ENCODE measurements at places on chromosomes 16 and 17.
A peak's percentile ranks its signal among the peaks of the same experiment; 100 is the strongest.

GRCh38 chr16:11493531-11493929 is 93.2 kb downstream of the LITAF start:
- no peak for DNase-seq

- peak; percentile 55 for DNase-seq
Measured at GRCh38 chr17:39174920-39175694, 9.1 kb upstream of the ARL5C start.

DNA sequence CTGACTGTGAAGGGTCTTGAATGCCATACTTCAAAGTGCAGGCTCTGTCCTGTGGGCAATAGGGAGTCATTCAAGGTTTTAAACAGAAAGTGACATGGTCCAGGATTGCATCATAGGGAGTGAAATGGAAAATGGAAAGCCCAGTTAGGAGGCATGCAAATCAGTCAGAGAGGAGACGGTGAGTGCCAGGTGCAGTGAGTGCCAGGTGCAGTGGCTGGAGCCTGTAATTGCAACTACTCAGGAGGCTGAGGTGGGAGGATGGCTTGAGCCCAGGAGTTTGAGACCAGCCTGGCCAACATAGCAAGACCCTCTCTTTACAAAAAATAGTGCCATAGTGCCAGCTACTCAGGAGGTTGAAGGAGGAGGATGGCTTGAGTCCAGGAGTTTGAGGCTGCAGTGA is 35.2 kb upstream of the SIAH1 start:
- DNase-seq, result no peak

DNA sequence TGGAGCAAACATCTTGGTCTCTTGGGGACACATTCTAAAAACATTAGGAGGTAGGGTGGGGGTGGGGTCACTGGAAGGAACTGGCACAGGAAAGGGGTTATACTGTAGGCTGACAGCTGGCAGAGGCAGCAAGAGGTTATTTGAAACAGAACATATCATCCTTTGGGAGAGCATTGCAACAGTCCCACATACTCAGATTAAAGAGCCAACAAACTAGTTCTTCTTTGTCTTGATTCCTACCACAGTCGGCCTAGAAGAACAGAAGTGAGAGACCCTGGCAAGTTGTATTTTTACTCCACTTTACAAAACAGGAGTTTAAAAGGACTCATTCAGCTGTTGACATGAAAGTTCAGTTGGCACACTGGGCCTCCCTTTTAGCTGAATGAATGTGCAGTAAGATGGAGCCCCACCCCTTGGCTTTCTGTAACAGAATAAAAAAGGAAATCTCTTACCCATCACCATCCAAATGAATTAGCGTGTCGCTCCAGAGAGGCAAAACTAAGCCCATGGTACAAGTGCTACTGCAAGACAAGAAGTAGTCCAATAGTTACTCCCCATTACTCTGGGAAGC is 54.6 kb upstream of the CORO6 start:
- no peak for DNase-seq

- DNase-seq, result peak; percentile 19
Measured at GRCh38 chr16:4693956-4694641, 737 bp downstream of the NUDT16L1 start.

- no peak for DNase-seq
Measured at GRCh38 chr16:14292051-14292825, 221.1 kb downstream of the MRTFB start.

- no peak for DNase-seq
Measured at GRCh38 chr16:3859889-3860288, 20.6 kb downstream of the CREBBP start.

DNA sequence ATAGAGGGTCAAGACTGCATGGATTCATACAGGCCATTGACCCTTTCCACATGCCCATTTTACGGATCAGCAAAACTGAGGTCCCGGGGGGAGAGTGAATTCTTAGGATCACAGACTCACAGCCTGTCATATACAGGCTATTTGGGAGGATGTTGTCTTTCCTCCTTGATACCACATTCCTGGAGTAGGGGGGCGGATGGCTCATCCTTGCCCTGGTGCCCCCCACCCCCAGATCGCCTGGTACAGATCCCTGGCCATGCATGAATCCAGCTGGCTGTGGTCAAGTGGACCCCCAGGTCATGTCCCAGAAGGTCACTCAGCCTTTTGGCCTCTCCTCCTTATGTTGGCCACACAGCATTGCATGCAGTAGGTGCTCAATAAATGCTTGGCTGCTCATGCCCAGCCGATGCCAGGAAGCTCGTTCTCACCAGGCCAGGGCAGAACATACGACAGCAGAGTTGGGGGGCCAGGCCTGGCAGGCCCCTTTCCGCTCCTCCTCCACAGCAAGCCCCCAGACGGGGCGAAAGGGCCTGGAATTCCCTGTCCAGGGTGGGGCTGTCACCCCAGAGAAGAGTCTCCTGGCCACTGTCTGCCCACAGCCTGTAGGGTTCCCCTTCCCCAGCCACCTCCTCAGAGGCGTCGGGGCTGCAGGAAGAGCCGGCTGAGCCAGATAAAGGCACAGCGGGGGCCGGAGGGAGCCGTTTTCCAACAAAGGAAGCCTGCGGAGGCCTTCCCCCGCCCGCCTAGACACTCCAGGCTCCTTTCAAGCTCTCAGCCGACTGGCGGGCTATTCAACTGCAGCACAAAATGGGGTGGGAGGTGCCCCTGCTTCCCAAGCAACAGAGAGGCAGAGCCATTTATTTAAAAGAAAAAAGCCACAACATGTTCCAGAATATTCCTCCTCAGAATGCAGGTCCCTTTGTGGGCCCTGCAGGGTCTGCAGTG is 215.7 kb upstream of the CIBAR2 start:
- no peak for DNase-seq

- no peak for DNase-seq
Measured at GRCh38 chr16:71473891-71474290, 11.8 kb upstream of the ZNF23 start.

DNA sequence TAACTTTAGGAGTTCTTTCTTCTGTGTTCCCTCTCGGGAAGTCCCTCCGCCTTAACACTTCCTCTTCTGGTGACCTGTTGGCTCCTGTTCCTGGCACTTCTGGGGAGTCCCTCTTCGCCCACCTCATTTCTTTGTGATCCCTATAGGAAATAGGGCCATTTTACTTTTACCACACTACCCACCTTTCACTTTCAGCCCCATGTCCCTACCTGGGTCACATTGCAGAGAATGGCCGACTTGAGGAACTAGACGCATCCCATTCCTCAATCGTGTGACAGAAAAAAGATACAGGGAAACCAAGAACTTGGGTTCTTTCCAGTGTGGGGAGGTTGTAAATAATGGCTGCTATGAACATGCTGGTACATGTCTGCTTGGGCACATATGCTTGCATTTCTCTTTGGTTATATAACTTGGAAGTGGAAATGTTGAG is 6.6 kb downstream of the IL21R start:
- DNase-seq, result no peak

DNA sequence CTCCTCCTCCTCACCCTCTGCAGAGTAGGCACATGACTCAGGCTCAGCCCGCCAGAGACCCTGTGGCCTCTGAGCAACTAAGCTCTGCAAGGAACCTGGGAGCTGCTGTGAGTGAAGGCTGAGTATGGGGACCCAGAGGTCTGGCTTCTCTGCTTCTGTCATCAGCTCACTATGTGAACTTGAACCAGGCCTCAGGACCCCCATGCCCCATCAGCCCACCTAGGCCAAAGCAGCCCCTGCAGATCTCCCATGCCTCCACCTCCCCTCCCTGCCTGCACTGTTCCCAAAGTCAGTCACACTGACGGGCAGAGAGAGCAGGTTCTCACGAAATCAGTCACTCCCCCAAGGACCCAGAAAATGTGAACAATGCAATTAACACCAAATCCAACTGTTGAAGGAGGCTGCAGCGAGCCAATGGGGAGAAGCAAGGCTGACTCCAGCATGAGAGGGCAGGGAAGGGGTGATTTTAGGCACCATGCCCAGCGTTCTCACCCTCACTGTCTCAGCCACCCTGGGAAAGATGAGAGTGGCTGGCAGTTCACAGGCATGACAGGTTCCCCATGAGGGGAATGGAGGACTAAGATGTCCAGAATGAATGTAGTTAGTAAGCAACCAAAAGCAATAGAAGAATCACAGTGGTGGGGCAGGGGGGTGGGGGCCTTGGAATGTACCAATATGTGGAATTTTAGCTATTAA is 60.6 kb downstream of the BEAN1 start:
- DNase-seq, result no peak

- no peak for DNase-seq
Measured at GRCh38 chr16:46775214-46775613, 27.1 kb upstream of the MYLK3 start.

GRCh38 chr17:50871364-50871763 is 5.2 kb upstream of the TOB1 start:
- DNase-seq, result peak; percentile 48

GRCh38 chr16:11964761-11965551 is at the start of gene TNFRSF17:
Gene TNFRSF17 (plus strand): TSS chr16:11965210. CDS start chr16:11965325, 115 bp downstream.
- no peak for DNase-seq

GRCh38 chr17:81518113-81518784 is 5.7 kb upstream of the ACTG1 start:
- no peak for DNase-seq
